Thoracic aorta (tissue), 2 donors: ENCODE measurements at places on chromosomes 5 and 9.

DNA sequence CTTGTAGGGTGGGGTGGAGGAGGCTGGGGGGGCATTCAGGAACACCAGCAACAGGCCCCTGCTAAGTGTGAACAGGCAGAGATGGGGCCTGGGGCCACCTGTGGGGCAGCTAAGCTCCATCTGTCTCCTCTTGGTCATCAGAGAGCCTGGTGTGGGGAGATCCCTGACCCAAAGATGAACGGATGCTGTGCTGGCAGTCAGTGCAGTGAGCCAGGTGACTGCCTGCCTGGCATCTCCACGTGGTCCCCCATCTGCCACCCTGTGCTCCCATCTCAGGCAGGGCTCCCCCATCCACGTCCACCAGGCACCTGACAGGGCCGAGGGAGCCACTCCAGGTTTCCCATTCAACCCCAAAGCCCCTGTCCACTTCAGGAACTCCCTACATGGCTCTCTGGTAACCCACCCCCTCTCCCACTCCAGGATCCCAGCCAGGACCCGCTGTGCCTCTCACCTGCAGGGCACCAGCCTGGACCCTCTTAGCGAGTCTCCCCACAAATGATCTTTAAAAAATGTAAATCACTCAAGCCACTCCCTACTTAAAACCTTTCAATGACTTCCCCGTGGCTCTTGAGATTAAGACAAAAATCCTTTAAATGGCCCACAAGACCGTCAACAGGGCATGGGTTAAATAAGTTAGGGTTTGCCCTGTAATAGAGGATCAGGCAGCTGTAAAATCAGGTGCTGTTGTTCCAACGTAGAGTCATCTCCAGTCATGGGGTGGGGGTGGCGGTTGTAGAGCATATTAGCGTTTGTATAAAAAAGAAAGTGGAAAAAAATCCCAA lies 60.8 kb downstream of the LMX1B start:
- no peaks in the 10 kb centered on the region for H3K4me1 ChIP-seq
- peaks cover 10% of the 10 kb centered on the region for H3K27me3 ChIP-seq
- DNase-seq: no peak
- H3K4me3 ChIP-seq: no peak overlapping the region
- no peaks in the 10 kb centered on the region for H3K36me3 ChIP-seq

- no peaks in the 10 kb centered on the region for H3K27me3 ChIP-seq
- H3K36me3 ChIP-seq: no peaks in the 10 kb centered on the region
- no peak overlapping the region for H3K27ac ChIP-seq
- no peak overlapping the region for H3K4me3 ChIP-seq
- DNase-seq: no peak
These were observed 19.9 kb downstream of the DTWD2 start for GRCh38 chr5:118968406-118968911.

DNA sequence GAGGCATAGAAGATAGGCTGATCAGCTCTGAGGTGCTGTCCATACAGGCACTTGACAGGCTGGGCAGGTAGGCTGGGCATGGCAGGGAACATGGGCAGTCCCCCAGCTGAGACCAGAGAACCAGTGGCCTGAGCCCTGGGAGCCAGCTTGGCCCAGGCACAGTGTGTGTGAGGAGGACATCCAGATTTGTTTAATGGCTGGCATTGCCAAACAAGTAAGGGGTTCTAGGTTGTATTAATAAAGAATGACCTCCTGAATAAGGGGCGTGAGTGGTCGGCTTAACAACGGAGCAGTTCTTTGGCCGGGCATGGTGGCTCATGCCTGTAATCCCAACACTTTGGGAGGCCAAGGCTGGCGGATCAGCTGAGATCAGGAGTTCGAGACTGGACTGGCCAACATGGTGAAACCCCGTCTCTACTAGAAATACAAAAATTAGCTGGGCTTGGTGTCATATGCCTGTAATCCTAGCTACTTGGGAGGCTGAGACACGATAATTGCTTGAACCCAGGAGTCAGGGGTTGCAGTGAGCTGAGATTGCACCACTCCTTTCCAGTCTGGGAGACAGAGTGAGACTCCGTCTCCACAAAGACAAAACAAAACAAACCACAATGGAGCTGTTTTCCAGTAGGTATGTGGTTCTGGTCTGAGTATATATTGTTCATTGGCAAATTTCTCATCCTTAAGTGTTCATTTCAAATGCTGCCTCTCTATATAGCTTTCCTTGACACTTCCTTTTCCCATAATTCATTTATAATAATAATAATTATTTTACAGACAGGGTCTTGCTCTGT lies 56.2 kb downstream of the ANGPTL2 start:
- H3K27ac ChIP-seq: no peak overlapping the region
- no peaks in the 10 kb centered on the region for H3K27me3 ChIP-seq
- H3K36me3 ChIP-seq: no peaks in the 10 kb centered on the region
- no peak overlapping the region for H3K4me3 ChIP-seq
- no peak for DNase-seq

GRCh38 chr5:150656191-150657132 lies 4.6 kb upstream of the MYOZ3 start:
- H3K4me3 ChIP-seq: peak overlapping the region; percentile 66
- peak overlapping the region; percentile 79 for H3K27ac ChIP-seq
- peaks cover 8% of the 10 kb centered on the region for H3K36me3 ChIP-seq
- H3K27me3 ChIP-seq: no peaks in the 10 kb centered on the region
- DNase-seq: no peak

GRCh38 chr5:61139094-61139873 lies 23.0 kb downstream of the SMIM15 start:
- H3K4me1 ChIP-seq: no peaks in the 10 kb centered on the region
- H3K27ac ChIP-seq: no peak overlapping the region
- H3K36me3 ChIP-seq: no peaks in the 10 kb centered on the region

GRCh38 chr5:96127538-96127937 lies 165.9 kb upstream of the ELL2 start:
- no peak overlapping the region for H3K27ac ChIP-seq
- no peak overlapping the region for H3K4me3 ChIP-seq
- peaks cover 58% of the 10 kb centered on the region for H3K4me1 ChIP-seq
- H3K36me3 ChIP-seq: no peaks in the 10 kb centered on the region

- no peak for DNase-seq
- H3K27ac ChIP-seq: no peak overlapping the region
- no peaks in the 10 kb centered on the region for H3K4me1 ChIP-seq
- H3K36me3 ChIP-seq: no peaks in the 10 kb centered on the region
These were observed 1737.9 kb upstream of the C9orf72 start for GRCh38 chr9:29311221-29311620.

DNA sequence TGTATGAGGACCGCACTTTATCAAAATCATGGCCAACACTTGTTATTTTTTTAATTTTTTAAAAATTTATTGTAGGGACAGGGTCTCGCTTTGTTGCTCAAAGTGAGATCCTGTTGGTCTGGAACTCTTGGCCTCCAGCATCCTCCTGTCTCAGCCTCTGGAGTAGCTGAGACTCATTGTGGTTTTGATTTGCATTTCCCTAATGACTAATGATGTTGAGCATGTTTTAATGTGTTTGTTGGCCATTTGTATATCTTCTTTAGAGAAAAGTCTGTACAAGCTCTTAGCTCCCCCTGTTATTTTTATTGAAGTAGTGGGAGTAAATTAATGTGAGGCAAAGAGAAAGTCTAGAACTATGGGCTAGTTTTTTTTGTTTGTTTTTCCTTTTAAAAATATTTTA lies 1.6 kb upstream of the RPS6 start:
- peaks cover 15% of the 10 kb centered on the region for H3K36me3 ChIP-seq
- H3K4me1 ChIP-seq: peaks cover 28% of the 10 kb centered on the region
- H3K27me3 ChIP-seq: no peaks in the 10 kb centered on the region
- no peak overlapping the region for H3K27ac ChIP-seq

GRCh38 chr5:178404987-178405386 lies 172.4 kb upstream of the PHYKPL start:
- no peak for DNase-seq
- no peak overlapping the region for H3K27ac ChIP-seq
- H3K4me3 ChIP-seq: no peak overlapping the region

- no peaks in the 10 kb centered on the region for H3K36me3 ChIP-seq
- H3K27me3 ChIP-seq: no peaks in the 10 kb centered on the region
- no peak for DNase-seq
These were observed 48.8 kb downstream of the CEMIP2 start for GRCh38 chr9:71719562-71719961.

DNA sequence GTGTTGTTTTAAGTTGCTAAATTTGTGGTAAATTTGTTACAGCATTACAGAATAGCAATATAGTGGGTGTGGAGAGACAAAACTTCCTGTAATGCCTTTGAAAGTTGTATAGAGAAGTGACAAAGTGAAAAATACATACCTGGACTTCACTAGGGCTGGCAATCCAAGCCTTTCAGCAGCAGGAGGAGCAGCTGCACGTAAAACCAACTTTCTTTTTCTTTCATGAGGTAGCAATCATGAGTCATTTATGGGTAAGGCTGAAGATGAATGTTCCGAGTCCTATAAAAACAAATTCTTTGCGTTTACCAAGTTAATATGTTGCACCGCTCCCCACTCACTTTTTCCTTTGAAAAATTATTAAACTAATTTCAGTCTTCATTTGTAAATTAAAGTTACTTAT lies 1138.2 kb downstream of the TAF11L14 start:
- no peak for DNase-seq
- no peaks in the 10 kb centered on the region for H3K4me1 ChIP-seq
- H3K27me3 ChIP-seq: no peaks in the 10 kb centered on the region
